Ammon's horn (tissue), 1 donor: ENCODE measurements at places on chromosomes 1 and 21.

- no peak for DNase-seq
Measured at GRCh38 chr1:1361982-1362423, 3.6 kb upstream of the MXRA8 start.

GRCh38 chr1:231335663-231336602 is 1.7 kb downstream of the EXOC8 start:
- DNase-seq = no peak

DNA sequence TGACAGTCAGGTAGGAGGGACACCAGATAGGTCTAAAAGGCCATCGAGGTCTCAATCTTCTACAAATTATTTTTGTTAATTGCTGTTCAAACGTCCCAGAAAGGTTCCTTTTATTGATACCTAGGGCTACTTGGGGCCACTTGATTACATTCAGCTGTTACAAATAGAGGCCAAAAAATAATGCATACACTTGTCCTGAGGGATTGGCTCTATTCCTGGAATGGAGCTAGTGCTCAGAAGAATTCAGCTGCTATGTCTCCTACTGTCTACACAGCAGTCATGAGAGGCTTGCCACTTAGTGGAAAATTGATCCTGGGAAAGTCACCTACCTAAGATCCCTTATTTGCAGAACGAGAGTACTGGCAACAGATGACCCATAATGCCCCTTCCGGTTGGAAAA is 498.3 kb downstream of the ADGRL2 start:
- no peak for DNase-seq

DNA sequence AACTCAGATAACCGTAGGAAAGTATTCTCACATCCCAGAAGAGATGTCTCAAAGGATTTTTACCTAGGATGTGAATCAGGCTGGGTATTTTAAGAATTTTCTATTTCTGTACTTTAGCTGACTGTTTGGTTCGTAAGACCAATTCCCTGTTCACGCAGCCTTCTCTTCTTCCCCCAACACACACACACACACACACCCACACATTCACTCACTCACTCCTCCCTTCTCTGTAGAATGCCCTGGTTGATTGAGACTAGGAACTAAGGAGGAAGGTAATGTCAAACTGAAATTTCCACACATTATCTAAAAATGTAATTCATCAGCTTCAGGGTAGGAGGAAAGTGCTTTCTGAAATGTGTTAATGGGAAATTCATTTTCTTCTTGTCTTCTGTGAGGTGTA is 43.5 kb downstream of the ELAVL4 start:
- DNase-seq = peak; percentile 21

GRCh38 chr1:154414606-154415005 is 9.5 kb downstream of the IL6R start:
- DNase-seq = no peak

DNA sequence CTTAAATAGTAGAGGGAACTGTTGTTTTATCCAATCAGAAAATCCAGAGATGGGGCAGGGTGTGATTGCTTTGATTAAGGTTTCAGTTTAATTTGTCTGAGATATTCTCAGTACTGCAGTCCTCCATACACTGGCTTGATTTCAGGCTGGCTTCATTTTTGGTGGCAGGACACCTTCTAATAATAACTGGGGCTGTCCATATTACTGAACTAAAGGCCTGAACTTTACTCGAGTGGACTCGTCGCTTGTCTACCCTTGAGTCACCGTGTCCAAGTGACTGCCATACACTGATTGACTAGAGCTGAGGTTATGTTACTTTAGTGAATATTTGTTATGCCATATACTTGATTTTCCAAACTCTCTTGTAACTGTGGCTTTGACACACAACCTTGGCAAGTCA is 228.8 kb downstream of the DNAH14 start:
- DNase-seq = no peak
